ENCODE measurements at places on chromosomes 4 and X. TPM values are rescaled to one million over a fixed set of nuclear protein-coding genes. Genes with fewer than 3 reads are reported as not detected.

AADAT gene
- not detected for total RNA-seq

- peak; percentile 32 for DNase-seq
Observed at GRCh38 chr4:123350191-123350544, 46.4 kb upstream of the SPRY1 start.

DNA sequence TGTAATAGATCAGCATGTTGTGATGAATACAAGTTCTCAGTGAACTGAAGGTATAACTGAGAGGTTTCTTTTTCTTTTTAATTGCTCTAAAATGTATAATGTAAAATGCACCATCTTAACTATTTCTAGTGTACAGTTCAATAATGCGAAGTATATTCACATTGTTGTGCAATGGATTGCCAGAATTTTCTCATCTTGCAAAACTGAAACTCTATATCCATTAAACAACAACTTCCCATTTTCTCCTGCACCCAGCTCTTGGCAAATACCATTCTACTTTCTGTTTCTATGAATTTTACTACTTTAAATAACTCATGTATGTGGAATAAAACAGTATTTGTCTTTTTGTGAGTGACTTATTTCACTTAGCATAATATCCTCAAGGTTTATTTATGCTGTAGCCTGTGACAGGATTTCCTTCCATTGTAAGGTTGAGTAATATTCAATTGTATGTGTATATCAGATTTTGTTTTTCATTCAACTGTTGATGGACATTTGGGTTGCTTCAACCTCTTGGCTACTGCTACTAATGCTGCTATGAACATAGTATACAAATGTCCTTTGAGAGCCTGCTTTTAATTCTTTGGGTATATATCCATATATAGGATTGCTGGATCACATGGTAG, 53.5 kb upstream of the NPFFR2 start:
- no peak for DNase-seq

CLDN34 gene
- total RNA-seq: not detected

- DNase-seq: no peak
Observed at GRCh38 chrX:118062817-118063615, 53.6 kb downstream of the KLHL13 start.

KCND1 gene
- total RNA-seq: 4.6 TPM

DNA sequence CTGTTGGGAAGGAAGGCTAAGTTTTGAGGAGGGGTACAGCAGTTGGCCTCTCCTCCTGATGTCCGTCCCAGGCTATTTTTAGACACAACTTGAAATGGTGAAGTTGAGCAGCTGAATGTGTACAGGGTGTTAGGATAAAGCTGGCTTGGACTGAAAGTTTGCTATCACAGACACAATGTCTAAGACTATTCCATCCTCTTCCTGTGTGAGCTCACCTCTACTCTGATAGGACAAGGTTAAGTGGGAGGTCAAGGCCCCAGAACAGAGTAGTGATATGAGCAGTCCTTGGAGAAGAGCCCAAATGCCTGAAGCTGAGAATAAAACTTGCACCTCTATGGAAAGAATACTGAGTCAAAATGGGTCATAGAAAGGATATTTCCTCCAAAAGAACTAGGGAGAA, 4.1 kb downstream of the ATP1B4 start:
- no peak for DNase-seq

CFAP99 gene
- not detected for total RNA-seq

GRCh38 chr4:5816851-5817375, 76.0 kb downstream of the CRMP1 start:
- DNase-seq: no peak

GRCh38 chr4:188109157-188109755, at the start of gene TRIML2:
Gene TRIML2, minus strand, starts transcription at chr4:188109603. Its CDS starts 4,235 bp downstream, at chr4:188105368.
- no peak for DNase-seq

- DNase-seq: no peak
Observed at GRCh38 chr4:9988363-9988749, 32.9 kb downstream of the SLC2A9 start.

Data from activated CD8-positive, alpha-beta T cell treated with anti-CD3 and anti-CD28 coated beads, Interleukin-2, amount 10 ng/mL, durations not matched to agents 7 days and 5 days (primary cell).